ENCODE measurements at places on chromosomes 6 and 20.

DNA sequence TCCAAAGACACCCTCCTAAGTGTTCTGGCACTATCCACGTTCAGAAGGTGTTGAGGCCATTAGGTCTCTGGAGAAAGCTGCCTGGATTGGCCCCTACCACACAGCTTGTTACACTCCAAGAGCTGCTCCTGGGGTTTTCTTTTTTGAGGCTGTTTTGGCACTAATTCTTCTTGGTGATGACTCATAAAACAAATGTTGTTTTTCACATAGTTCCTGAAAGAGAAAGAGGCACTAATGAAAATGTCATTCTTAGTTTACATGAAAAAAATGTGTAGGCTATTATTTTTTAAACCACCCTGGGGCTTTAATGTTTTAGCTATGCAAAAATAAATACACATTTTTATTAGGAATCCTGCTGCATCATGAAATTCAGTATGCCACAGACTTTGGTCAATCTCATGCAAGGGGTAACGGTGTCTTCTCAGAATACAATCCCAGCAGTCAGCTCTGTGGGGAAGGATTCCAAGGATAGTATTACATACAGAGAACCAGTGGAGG, 38.1 kb downstream of the TBPL1 start:
- DNase-seq: no peak

- no peak for DNase-seq
These were observed 24.1 kb upstream of the ARFGEF2 start for GRCh38 chr20:48897305-48898010.

GRCh38 chr20:2292416-2293110, 3.2 kb upstream of the TGM3 start:
- no peak for DNase-seq

GRCh38 chr6:72654071-72654621, 32.3 kb downstream of the KCNQ5 start:
- DNase-seq: no peak

- no peak for DNase-seq
These were observed 69.1 kb downstream of the RNF217 start for GRCh38 chr6:125031385-125031784.

DNA sequence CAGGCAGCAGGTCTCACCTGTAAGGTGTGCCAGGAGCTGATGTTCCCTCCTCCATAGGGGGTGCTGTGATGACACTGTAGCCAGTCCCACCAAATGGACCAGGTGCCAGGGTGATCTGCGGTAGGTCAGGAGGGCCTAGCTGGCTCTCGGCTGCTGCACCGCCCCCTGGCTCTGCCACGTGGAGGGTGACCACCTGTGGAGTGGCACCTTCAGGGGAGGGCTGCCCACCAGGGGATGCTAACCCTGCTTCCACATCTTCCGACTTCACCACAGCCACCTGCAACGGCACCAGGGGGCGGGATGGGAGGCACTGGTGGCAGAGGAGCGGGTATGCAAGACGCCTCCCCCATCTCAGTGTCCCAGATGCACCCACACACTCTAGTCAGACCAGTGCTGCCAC, 18.3 kb downstream of the ZNF335 start:
- DNase-seq: no peak

GRCh38 chr6:12456343-12456742, 166.2 kb downstream of the EDN1 start:
- DNase-seq: no peak
